T-helper 2 cell treated with Interferon-gamma antibody and Interleukin-4, amounts not matched to agents 100 ng/mL and 5 ng/mL, for 36 hours (primary cell): ENCODE measurements at places on chromosomes 1 and 21. TPM values are rescaled to one million over a fixed set of nuclear protein-coding genes. Genes with fewer than 3 reads are reported as not detected.

SYCP1 gene
- total RNA-seq, result not detected in 2 replicates

FHAD1 gene
- 0.09 TPM in 1 of 2 replicates, not detected in the other for total RNA-seq

CCDC18 gene
- total RNA-seq, result 24.7 and 29.6 TPM in 2 replicates

GNG4 gene
- total RNA-seq, result 0.93 and 1.8 TPM in 2 replicates

OR2L8 gene
- 0.30 TPM in 1 of 2 replicates, not detected in the other for total RNA-seq

FAM151A gene
- total RNA-seq, result not detected in 2 replicates

VWA5B1 gene
- not detected in 2 replicates for total RNA-seq

FAM177B gene
- total RNA-seq, result not detected in 2 replicates

CELA3B gene
- not detected in 2 replicates for total RNA-seq

ACTN2 gene
- 0.05 TPM in 1 of 2 replicates, not detected in the other for total RNA-seq

KRTAP25-1 gene
- not detected in 2 replicates for total RNA-seq

NBPF6 gene
- total RNA-seq, result 0.98 TPM in 1 of 2 replicates, not detected in the other

ZBED6 gene
- 20.5 and 20.7 TPM in 2 replicates for total RNA-seq

RASSF5 gene
- 190 and 199 TPM in 2 replicates for total RNA-seq

CLCA4 gene
- not detected in 2 replicates for total RNA-seq

OR2L5 gene
- not detected in 2 replicates for total RNA-seq

SAMSN1 gene
- total RNA-seq, result 113 and 115 TPM in 2 replicates

CD5L gene
- not detected in 2 replicates for total RNA-seq

UBL4B gene
- total RNA-seq, result not detected in 2 replicates

KCNJ10 gene
- not detected in 2 replicates for total RNA-seq

MATN1 gene
- 0.20 TPM in 1 of 2 replicates, not detected in the other for total RNA-seq

B3GALT2 gene
- 0.50 and 0.80 TPM in 2 replicates for total RNA-seq

CTH gene
- 5.4 and 6.5 TPM in 2 replicates for total RNA-seq

OXCT2 gene
- total RNA-seq, result 0.66 and 0.68 TPM in 2 replicates

CDCA8 gene
- 64.9 and 66.4 TPM in 2 replicates for total RNA-seq

PLEKHA6 gene
- total RNA-seq, result 0.09 and 0.23 TPM in 2 replicates

ATP1A4 gene
- total RNA-seq, result not detected in 2 replicates

SPRR1B gene
- not detected in 2 replicates for total RNA-seq

FALEC gene
- not detected in 2 replicates for total RNA-seq

LDLRAP1 gene
- 25.1 and 27.5 TPM in 2 replicates for total RNA-seq

SPRR4 gene
- total RNA-seq, result not detected in 2 replicates

NT5C1A gene
- total RNA-seq, result not detected in 2 replicates

CDKN2C gene
- 43.5 and 45.2 TPM in 2 replicates for total RNA-seq

TESK2 gene
- 1.7 and 2.0 TPM in 2 replicates for total RNA-seq

CHRM3 gene
- 0.09 TPM in 1 of 2 replicates, not detected in the other for total RNA-seq

BGLAP gene
- total RNA-seq, result 2.0 and 2.9 TPM in 2 replicates

COL18A1 gene
- total RNA-seq, result 5.4 and 6.4 TPM in 2 replicates

PLPP3 gene
- total RNA-seq, result not detected in 2 replicates

ERICH3 gene
- total RNA-seq, result not detected in 2 replicates

CENPL gene
- 34.0 and 37.8 TPM in 2 replicates for total RNA-seq

HSD3B1 gene
- not detected in 2 replicates for total RNA-seq

ACKR1 gene
- total RNA-seq, result not detected in 2 replicates

C1orf185 gene
- not detected in 2 replicates for total RNA-seq

LRRC71 gene
- total RNA-seq, result not detected in 2 replicates

SETDB1 gene
- 52.2 and 52.4 TPM in 2 replicates for total RNA-seq

RGSL1 gene
- total RNA-seq, result not detected in 2 replicates

C1orf141 gene
- total RNA-seq, result not detected in 2 replicates

BRDT gene
- not detected in 2 replicates for total RNA-seq

TMEM240 gene
- 1.0 and 1.1 TPM in 2 replicates for total RNA-seq

USH2A gene
- total RNA-seq, result not detected in 2 replicates

SMYD2 gene
- total RNA-seq, result 45.6 and 46.9 TPM in 2 replicates

KRTAP13-2 gene
- not detected in 2 replicates for total RNA-seq

STIL gene
- total RNA-seq, result 36.7 and 40.7 TPM in 2 replicates

CNKSR1 gene
- 5.9 and 7.2 TPM in 2 replicates for total RNA-seq

SHC1 gene
- total RNA-seq, result 78.1 and 81.9 TPM in 2 replicates

RUNX1 gene
- total RNA-seq, result 84.3 and 89.5 TPM in 2 replicates

BTG3 gene
- total RNA-seq, result 45.7 and 52.1 TPM in 2 replicates

CIART gene
- total RNA-seq, result 1.3 and 1.5 TPM in 2 replicates
